ENCODE measurements at places on chromosomes 5 and 9.

DNA sequence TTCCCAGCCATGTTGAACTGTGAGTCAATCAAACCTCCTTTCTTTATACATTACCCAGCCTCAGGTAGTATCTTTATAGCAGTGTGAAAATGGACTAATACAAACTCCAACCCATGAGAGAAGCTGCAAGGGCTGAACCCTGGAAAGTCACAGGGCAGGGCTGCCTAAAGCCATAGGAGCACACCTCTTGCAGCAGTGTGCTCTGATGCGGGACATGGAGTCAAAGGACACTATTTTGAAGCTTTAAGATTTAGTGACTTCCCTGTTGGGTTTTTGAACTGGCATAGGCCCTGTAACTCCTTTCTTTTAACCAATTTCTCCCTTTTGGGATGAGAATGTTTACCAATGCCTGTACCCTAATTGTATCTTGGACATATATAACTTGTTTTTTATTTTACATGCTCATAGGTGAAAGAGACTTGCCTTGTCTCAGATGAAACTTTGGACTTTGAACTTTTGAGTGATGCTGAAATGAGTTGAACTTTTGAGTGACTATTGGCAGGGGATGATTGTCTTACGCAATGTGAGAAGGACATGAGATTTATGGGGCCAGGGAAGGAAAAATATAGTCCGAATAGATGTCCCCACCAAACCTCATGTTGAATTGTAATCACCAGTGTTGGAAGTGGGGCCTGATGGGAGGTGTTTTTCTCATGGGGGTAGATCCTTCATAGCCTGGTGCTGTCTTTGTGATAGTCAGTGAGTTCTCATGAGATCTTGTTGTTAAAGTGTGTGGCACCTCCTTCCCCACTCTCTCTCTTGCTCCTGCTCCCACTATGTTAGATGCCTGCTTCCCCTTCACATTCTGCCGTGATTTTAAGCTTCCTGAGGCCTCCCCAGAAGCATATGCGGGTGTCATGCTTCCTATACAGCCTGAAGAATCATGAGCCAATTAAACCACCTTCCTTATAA, 159.5 kb upstream of the SPEF2 start:
- DNase-seq, result no peak

GRCh38 chr9:115548609-115549260, 430.8 kb upstream of the TNC start:
- no peak for DNase-seq

DNA sequence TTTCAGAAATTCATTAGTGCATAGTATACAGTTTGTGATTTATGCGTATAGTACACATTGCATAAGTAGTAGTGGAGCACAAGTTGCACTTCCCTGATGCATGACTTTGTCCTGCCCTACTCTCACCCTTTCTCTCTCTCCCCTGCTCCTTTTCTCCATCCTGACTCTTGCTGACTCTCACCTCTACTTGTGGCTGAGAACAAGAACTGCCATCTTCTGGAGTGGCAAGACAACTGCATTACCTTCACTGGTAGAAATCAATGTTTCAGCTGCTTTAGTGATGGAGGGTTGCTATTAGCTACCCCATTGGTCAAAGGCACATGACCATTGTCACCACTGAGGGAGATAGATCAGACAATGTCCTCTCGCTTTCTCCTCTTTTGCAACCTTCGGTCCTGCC, 26.9 kb downstream of the SPEF2 start:
- DNase-seq, result no peak

DNA sequence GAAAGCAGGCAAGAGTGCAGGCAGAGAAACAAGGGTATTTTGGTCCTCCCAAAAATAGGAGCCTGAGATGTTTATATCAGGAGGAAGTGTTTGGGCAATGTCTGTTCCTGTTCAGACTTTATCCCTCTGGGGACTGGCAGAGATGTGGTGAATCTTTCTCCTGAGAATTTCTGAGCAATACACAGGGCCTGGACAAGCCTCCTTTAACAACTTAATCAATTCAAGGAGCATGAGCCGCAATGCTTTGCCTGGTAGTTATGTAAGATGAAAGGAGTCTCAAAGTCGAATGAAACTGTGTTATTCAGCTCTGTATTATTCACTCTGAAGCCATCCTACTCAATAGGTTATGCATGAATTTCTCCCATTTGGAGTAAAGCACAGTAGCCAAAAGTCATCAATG, 365.6 kb downstream of the MAN2A1 start:
- DNase-seq, result no peak

GRCh38 chr5:9112520-9113291, 433.2 kb downstream of the SEMA5A start:
- DNase-seq, result no peak

GRCh38 chr5:116371431-116371830, 203.2 kb downstream of the SEMA6A start:
- DNase-seq, result no peak
